Suppressor macrophage treated with lipopolysaccharide for 4 hours (primary cell): ENCODE measurements at places on chromosomes 4 and X.

- peak; percentile 60 for DNase-seq
Observed at GRCh38 chrX:49172280-49172780, 632 bp downstream of the PLP2 start.

DNA sequence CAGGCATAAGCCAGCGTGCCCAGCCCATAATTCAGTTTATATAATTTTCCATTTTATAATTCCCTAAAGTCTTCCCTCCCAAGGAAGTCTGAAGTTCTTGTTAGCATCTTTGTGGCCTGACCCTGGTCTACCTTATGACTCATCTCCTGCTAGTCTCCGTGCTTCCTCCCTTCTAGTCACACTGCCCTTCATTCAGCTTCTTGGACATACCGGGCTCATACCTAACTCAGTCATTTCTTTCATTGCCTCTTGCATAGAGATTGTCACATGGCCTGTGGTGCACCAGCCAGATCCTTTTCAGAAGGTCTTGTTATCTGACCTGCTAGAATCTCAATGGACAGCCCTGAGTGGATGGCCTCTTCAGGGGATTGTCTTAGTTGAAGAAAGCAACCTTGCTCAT lies 22.8 kb upstream of the MAML3 start:
- DNase-seq, result no peak

DNA sequence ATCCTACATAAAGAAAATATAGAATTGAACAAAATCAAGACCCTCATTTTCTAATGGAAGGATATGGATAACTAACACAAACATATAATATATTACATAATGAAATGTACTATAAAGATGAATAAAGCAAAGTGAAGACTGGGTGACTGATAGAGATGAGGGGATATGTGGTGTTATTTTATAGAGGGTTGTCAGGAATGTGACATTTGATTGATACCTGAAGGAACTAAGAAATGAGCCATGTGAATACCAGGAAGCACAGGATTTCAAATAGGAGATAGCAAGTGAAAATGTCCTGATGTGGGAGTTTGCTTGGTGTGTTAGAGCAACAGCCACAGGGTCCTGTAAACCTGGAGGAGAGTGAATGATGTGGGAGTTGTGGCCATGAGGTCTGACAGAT lies 40.1 kb upstream of the GNPDA2 start:
- no peak for DNase-seq

DNA sequence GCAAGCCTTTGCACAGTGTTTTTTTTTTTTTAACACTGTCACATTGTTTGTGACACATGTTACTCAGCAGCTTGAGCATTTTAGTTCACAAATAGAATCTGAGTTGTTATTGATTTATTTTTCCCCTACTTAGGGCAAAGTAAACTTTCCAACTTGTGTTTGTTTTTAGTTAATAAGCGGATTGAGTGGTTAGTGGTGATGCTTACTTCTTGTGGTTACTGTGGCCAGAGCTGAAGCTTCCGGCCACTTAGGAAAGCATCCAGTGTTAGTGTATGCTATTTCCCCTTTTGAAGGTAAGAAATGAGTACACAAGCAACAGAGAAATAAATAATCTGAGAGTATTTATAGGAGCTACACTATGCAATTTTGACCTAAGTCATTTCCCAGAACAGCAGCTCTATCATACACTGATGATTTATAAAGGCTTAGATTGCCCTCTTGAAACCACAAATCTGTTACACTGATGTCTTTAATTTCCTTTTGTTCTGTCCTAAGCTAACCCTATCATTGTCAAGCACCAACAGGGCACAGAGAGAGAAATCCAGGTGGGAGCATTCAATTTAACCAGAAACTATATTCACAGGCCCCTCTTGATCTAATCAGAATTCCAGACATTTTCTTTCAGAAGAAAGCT lies 2464.6 kb downstream of the PCDH7 start:
- DNase-seq, result peak; percentile 26

GRCh38 chr4:2930135-2930757 lies 33.0 kb downstream of the NOP14 start:
- DNase-seq, result no peak

DNA sequence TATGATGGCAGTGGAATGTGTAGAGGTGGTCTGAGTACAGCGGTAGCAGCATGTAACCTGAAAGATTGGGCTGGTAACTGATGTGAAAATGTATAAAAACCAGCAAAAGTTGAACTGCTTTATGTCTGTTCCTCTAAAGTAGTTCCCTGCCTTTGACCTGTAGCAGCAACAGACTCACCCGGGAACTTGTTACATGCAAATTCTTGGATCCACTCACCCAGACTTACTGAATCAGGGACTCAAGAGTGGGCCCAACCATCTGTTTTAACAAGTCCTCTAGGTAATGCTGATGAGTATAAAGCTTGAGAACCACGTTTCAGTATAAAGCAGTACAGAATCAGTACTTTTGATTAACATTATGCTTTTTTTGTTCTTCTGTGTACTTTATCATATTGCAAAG lies 84.7 kb downstream of the RAP1GDS1 start:
- no peak for DNase-seq

- no peak for DNase-seq
Observed at GRCh38 chrX:118493016-118493415, 2.6 kb upstream of the DOCK11 start.

GRCh38 chr4:36290641-36291040 lies 9.2 kb downstream of the DTHD1 start:
- no peak for DNase-seq

- DNase-seq, result no peak
Observed at GRCh38 chr4:156779042-156779441, 192.6 kb downstream of the PDGFC start.

DNA sequence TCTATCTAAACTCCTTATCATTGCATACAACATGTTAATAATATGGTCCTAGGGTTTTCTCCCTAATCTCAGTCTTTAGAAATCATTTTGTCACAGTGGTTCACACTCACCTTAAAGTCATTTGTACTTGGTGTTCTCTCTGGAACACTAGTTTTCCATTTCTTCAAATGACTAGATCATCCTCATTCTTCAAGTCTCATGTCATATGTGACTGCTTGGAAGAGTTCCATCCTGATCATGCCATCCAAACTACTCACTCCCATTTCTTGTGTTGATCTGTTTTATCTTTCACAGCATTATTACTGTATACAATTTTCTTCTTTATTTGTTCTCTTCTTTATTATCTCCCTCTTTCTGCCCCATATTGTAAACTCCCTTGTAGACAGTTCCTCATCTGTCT lies 66.5 kb downstream of the HTR2C start:
- DNase-seq, result no peak

GRCh38 chr4:52004414-52004813 lies 15.7 kb downstream of the LRRC66 start:
- DNase-seq, result no peak

DNA sequence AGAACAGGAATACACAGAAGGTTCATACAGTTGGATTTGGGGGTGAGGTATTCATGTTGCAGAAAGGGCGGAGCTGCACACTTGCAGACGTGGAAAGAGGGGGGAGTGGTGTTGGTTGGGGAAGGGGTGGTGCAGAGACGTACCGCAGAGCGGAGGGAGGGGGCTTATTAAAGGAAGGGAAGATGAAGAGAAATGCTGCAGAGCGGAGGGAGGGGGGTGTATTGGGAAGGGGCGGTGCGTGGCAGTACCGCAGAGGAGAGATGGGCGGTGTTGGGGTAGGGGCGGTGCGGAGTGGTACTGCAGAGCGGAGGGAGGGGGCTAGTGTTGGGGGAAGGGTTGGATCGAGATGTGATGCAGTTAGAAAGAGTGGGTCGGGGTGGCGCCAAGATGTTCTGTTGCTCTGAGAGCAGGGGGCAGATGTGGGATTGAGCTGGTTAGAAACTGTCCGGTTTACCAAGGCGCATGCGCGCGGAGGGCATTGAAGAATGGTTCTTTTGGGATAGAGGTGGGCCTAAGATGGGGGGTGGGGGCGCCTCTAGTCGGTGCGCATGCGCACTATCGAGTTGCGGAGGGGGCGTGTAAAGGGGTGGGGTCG lies 900 bp downstream of the TRO start:
- peak; percentile 4 for DNase-seq

DNA sequence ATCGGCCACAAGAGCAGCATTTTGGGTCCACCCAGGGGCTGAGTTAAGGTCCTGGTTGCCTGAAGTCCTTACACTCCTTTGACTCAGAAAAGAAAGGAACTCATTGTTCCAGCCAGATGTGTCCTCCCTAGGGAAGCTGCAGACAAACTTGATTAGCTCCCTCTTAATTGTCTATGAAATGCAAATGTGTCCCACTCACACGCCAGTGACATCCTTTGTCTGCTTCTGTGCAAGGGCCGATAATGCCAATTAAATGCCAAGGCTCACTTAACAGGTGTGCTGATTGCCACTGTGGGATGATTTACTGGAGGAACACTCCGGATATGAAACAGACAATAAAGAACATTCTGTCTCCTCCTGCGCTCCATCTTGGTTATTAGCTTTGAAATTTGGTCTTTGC lies 332.9 kb upstream of the CPEB2 start:
- no peak for DNase-seq

DNA sequence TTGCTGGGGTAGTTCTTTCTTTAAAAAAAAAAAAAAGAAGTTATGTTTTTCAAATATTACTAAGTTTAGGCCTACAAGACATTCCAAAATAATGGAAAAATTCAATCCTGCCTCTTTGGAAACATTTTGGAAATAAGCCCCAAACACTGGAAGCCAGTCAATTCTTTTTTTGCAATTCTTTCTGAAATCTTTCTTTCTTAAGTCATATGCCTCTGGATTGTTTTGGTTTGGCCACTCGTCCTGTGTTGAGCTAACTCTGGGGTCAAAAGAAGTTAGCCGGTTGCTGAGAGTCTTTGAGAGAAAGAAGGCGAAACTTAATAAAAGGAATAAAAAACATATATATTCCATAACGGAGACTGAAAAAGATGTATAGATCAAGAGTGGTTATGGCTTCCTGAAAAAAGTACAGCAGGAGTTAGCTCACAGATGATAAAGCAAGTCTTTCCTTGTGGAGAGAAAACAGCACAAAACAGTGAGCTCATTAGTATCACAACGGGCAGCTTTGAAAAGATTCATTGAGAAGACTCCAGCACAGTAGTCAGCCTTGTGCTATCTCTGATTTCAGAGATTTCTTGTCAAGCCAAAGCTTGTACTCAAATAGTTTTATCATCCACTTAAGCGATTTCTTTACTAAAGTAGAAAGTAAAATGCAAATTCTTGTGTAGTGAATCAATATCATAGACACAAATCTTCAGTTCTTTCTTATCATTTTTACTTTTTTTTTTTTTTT lies 64.8 kb downstream of the PLS3 start:
- DNase-seq, result no peak

GRCh38 chr4:68390205-68390935 lies 40.5 kb upstream of the YTHDC1 start:
- no peak for DNase-seq

GRCh38 chr4:184364100-184364921 lies 110.0 kb downstream of the IRF2 start:
- DNase-seq, result peak; percentile 52

- DNase-seq, result no peak
Observed at GRCh38 chr4:160580581-160580980, 1477.7 kb downstream of the RAPGEF2 start.

DNA sequence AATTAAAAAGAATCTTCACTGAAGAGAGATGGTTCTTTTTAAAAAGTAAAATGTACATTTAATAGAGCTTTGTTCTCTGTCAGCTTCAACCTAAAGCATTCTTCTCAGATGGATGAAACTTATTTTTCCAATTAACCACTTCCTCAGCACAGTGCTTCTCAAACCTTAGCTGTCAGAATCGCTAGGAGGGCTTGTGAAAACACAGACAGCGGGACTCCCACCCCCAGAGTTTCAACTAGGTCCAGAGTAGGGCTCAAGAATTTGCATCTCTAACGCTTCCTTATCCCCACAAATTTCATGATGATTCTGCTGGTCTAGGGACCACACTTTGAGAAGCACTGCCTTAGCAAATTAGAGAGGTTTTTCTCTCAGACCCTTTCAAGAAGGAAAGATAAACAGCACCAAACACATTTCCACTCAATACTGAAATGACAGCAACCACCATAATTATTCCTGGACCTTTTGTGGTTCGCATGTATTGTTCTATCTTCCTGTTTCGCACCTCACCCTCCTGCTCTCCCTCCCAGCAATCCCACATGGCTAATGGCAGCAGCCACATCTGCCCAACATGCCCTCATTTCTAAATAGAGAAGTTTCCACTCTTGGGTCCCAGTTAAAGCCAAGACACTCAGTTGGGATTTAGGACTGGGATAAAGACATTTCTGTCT lies 73.2 kb downstream of the ZNF827 start:
- DNase-seq, result no peak

GRCh38 chrX:47222751-47223350 lies 4.4 kb downstream of the CDK16 start:
- DNase-seq, result no peak

DNA sequence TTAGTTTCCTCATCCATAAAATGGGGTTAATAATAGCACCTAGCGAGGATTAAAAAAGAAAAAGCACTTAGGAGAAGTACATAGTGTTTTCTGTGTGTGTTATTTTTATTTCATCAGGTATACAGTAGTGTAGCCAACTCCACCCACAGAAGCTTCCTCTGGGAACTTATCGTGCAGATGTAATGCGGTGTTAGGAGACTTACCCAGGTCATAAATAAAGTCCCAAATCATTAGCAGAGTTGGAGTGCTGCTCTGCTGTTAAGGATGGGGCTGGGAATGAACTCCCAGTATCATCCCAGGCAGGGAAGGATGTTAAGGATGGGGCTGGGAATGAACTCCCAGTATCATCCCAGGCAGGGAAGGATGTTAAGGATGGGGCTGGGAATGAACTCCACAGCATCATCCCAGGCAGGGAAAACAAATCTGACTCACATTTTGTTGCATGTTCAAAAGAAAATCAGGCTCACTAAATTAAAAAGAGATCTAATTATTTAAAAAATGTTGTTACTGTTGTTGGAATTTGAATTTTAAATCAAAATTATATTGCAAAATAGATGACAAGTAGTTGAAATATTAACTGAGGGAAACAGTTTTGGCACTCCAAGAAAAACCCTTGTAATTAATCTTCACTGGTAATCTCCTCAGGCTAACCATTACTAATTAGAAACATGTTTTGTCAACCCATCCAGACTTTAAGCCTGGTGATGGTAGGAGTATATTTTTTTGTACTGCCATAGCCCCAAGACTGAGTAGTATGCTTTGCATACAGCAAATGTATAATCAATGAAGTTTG lies 10.2 kb upstream of the SFRP2 start:
- no peak for DNase-seq

DNA sequence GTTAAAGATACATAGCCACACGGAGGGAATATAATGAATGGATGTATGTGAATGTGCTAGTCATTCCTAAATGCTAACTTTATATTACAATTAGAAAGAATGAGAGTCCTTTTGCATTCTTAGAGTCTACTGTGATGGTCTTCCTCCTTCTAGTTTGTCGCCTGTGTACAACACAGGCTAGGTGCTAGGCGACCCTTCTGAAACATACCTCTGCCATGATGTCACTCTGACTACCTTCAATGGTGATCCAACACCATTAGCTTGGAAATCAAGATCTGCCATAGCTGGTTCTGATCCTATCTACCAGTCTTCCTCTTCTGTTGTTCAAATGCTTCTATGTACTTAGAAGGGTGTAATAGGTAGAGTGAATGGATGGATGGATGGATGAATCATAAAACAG lies 151.2 kb downstream of the MGST2 start:
- no peak for DNase-seq
